M059J (cell line): ENCODE measurements at places on chromosomes 3 and 15.

- DNase-seq = peak; percentile 42
These were observed 379.0 kb upstream of the IL12A start for GRCh38 chr3:159609625-159610024.

GRCh38 chr3:122793568-122794416 lies at the start of gene HSPBAP1:
HSPBAP1 (minus strand) TSS chr3:122793831; CDS start chr3:122793680, 151 bp downstream.
- DNase-seq = peak; percentile 98

- no peak for DNase-seq
These were observed 90.6 kb upstream of the GADL1 start for GRCh38 chr3:30984855-30985749.

GRCh38 chr3:29576181-29576580 lies 295.3 kb downstream of the RBMS3 start:
- DNase-seq = no peak

DNA sequence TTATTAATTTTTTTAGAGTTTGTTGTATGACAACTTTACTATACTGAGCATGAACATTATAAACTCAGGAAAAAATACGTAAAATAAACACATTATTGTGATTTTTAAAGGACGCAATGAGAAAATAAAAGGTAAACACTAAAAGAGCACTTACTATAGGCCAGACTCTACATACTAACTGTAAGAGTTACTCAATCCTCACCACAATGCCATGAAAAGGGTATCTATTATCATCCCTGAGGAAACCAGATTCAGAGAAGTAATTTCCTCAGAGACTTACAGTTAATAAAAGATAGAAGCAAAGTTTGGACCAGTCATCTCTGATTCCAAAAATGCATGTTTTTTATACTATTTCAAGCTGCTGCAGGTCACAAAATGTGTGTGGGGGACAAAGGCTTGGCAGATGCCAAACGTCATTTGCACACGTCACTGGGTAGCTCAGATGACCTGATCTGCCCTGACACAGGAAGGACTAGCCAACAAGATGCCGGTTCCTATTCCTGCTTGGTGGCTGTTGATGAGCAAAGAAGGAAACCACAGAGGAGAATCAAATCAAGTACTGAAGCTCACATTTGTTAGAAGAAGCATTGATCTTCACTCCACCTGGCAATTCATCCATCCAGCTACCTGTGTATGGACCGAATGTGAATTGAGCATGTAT lies 42.3 kb downstream of the KLHL6 start:
- no peak for DNase-seq

DNA sequence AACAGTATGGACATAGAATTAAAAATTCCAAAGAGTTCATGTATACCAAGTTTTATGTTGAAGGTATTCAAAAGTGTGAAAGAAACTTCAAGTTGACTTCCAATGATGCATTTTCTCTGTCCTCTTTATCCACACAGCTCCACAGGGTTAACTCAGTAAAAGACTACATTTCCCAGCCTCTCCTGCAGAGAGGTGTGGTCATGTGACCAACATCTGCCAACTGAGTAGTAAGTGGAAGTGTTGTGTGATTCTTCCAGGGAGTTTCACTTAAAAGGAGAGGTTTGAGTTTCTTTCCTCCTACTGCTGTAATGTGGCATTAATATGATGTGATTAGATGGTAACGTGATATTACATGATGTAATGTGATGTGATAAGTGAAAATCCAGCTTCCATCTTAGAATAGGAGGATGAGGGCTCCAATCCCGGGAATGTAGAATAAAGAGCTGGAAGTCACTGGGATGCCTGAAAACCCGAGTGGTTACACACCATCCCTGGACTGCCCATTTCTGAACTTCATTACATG lies 280.6 kb downstream of the ARRDC4 start:
- peak; percentile 9 for DNase-seq

GRCh38 chr15:36527235-36528162 lies 51.9 kb upstream of the CDIN1 start:
- DNase-seq = peak; percentile 18

DNA sequence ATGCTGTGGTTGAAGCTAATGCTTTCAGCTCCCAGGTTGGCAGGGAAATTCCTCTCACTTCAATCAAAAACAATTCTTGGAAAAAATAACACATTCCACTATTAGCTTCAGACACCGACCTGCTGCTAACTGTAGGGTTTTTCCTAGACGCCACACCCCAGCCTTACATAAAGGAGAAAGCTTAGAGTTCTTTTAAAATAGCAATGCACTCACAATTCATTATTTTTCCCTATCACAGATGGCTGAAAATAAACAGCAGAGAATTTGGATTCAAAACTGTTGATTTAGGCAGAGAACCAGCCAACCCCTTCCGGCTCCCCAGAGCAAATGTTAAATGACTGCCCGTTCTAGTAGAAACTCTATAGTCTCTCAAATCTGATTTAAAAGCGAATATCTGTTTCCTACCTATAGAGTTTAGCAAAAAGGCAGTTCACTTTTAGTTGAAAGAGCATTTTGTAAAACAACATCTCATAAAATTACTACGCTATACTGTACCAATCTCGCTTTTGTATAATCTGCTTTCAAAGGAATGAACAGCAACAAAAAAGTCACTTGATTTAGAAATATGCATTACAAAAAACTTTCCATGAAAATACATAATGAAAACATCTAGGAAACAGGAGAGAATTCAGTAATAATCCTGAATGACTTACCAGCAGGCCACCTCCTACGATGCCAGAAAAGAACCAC lies 586 bp downstream of the TM4SF1 start:
- peak; percentile 58 for DNase-seq

DNA sequence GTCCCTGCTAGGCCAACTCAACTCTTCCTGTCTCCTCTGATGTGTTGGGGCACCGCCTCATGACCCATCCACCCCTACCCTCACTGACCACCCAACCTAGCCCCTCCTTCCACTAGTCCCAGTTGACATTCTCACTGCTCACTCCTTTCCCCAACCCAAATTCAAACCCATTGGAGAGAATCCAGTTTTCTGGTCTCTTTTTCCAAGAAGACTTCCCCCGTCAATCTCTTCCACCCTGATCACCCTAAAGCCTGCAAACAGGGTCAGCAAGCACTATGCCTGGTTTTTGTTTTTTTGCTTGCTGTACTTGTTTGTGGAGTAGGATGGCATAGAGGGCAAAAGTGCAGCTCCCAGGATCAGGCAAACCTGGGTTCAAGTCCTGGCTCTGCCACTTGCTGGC lies 176.6 kb upstream of the PPP2R3A start:
- DNase-seq = no peak

DNA sequence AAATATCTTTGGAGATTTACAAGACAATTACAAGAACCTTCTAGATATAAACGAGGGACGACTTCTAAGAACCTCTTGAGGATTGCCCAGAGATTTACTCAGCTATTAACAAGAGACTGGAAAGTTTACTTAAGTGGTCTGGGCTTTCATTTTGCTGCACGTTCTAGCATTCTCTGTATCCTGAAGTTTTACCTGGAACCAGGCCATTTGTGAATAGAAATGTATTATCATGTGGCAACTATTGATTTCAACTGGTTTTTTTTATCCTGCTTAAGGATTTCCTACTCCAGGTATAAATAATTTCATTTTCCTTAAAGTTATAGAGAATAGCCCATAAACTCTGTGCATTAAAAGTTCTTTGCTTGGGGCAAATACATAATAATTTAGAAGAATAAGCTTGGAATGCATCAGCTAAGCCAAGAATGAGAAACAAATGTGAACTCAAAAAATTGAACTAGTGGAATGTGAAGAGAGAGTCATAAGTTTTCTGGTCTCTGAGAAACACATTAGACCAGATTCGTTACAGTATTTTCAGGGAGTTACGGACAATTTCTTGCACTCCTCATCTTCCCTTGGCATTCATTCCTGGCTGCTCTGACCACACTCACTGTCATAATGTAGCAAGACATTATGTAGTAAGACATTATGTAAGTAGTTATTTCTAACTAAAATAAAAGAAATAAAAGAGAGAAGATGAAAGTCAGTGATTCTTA lies 1.3 kb downstream of the AQP9 start:
- no peak for DNase-seq

GRCh38 chr3:103169289-103169688 lies 734.5 kb downstream of the ZPLD1 start:
- peak; percentile 66 for DNase-seq

DNA sequence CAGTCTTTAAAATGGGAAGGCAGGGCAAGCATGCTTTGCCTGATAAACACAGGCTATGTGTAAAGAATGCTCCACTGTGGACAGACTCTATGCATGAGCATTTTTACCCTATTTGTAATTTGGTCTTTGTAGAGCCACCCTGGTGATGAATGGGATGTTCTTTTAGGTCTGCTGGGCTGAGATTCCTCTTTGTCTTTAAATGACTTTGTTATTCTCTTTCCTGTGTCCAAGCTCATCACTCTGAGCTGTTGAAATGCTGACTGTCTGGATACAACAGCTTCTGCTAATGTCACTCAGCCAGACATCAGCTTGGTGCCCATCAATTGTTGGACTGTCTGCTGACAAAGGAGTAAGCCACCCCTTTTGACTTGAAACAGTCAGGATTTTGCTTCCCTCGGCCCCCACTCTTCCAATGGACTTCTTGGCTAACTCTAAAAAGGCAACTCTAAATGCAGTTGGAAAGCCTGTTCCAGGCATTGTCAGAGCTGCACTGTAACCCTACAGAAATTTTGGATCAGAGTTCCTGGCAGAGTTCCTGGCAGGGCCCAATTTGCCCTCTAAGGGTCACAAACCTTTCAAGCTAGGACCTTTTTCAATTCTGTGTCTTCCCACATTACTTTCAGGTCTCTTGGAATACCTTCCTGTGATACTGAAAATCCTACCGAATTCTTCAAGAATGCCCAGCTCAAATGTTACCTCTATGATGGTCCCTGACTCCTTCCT lies 40.5 kb upstream of the EIF1B start:
- DNase-seq = no peak

GRCh38 chr15:40307421-40308211 lies at the start of gene PLCB2:
PLCB2 (minus strand) TSS chr15:40307935; CDS start chr15:40307672, 263 bp downstream.
- DNase-seq = peak; percentile 22

GRCh38 chr3:69547461-69547880 lies 161.6 kb upstream of the FRMD4B start:
- DNase-seq = peak; percentile 4

DNA sequence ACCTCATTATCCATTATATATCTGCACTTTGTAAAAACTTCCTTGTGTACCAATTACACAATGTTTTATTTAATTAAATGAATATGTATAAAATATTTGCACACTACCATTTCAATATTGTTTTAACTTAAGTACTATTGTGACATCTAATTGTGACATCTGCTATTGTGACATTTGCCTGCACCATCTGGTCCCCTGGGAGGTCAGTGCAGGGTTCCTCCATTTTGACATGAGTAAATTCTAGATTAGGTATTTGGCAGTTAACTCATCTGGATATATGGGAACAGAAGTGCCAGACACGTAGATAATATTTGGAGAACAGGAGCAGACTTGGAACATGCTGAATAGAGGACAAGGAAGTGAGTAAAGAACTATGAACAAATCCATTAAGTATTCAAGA lies 332.1 kb downstream of the VGLL3 start:
- no peak for DNase-seq

DNA sequence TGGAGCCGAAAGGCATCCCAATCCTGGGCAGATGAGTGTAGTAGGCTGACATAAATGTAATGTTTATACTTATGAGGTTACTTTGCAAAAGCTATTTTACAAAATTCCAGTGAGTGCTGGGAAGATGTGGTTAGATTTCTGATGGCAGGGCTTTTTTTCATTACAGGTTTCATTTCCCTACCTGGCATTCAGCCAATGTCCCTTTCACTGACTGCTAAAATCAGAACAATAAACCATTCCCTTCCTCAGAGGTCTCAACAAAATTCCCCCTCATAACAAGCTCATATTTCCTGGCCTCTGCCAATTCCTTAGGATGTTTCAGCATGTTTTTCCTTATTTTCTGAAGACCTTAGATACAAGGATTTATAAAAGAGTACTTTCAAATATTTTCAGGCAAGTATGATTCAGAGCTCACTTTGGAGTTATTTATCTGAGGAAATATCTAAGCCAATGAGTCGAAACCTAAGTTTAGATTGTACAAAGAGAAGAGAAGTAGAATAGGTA lies 40.9 kb upstream of the CCDC80 start:
- peak; percentile 93 for DNase-seq

GRCh38 chr15:69755551-69756310 lies 303.1 kb downstream of the RPLP1 start:
- peak; percentile 80 for DNase-seq

- DNase-seq = no peak
These were observed 35.7 kb upstream of the LCTL start for GRCh38 chr15:66601521-66601920.

DNA sequence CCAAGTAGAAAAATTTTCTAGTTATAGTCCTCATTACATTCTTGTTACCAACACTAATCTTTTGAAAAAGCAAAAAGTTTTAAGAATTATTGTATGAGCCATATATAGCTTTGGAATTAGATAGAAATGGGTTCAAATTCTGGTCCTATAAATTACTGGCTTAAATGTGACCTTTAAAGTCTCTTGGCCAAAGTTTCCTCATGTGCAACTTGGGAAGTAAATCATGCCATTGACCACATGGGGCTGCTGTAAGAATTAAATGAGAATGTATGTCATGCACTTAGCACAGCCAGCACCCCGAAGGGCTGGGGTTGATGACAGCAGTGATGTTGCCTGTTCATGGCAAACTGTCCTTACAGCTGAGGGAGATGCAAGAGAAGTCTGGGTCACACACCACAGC lies 108.3 kb downstream of the TOP2B start:
- peak; percentile 14 for DNase-seq

GRCh38 chr3:157408499-157409149 lies 28.0 kb upstream of the PTX3 start:
- no peak for DNase-seq
